ENCODE measurements at places on chromosomes 2 and 18. TPM values are rescaled to one million over a fixed set of nuclear protein-coding genes. Genes with fewer than 3 reads are reported as not detected.
A peak's percentile ranks its signal among the peaks of the same experiment; 100 is the strongest.

DNA sequence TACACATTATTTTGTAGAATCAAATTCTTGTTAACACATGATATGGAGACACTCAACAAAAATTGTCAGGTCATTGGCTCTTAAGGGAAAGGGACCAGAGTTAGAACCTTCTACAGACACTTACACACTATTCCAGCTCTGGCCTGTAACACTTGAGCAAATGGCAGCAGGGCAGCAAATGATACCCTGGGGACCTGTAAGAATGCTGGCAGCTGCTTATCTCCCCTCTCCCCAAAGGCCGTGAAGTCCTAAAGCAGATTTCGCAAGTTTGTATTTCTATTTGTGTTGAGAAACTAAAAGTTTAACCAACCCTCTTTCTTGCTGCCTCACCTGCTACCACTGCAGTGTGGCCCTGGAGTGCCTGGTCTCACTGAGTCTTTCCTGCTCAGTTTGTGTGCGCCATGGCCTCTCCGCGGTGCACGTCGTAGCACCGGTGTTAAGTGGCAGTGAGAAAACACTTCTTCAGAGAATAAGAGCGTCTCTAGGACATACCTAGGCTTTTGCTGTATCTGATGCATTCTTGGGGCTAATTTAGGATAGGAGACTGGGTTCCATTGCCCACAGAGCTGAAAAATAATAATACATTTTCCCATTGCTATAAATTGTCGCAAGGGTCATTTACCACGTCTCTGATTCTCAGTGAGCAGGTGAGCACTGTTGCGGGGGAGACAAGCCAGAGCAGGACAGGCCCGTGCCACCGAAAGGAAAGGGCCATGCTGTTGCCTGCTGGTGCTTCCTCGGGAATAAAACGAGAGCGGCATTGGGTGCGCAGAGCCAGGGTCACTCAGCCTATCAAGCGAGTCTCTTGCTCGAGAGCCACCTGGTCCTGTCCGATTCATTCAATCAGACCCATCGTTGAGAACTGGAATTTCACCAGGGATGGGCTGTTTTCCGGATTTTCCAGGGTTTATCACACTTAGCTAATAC lies 204.9 kb downstream of the PTGR3 start:
- no peaks in the 10 kb centered on the region for H3K4me1 ChIP-seq
- DNase-seq: no peak
- no peak overlapping the region for H3K4me3 ChIP-seq
- H3K27me3 ChIP-seq: no peaks in the 10 kb centered on the region
- H3K36me3 ChIP-seq: no peaks in the 10 kb centered on the region

GRCh38 chr2:189580658-189581353 lies at the start of gene SLC40A1:
Gene SLC40A1 (minus strand): TSS chr2:189580786. CDS start chr2:189580460, 326 bp downstream.
- H3K4me3 ChIP-seq: peak within 1 kb of the TSS; percentile 47
- no peak within 1 kb of the TSS for H3K27ac ChIP-seq
- H3K27me3 ChIP-seq: peaks cover 41% of the 10 kb centered on the region
- DNase-seq: no peak
- peaks cover 5% of the 10 kb centered on the region for H3K36me3 ChIP-seq
- no peaks in the 10 kb centered on the region for H3K4me1 ChIP-seq

DNA sequence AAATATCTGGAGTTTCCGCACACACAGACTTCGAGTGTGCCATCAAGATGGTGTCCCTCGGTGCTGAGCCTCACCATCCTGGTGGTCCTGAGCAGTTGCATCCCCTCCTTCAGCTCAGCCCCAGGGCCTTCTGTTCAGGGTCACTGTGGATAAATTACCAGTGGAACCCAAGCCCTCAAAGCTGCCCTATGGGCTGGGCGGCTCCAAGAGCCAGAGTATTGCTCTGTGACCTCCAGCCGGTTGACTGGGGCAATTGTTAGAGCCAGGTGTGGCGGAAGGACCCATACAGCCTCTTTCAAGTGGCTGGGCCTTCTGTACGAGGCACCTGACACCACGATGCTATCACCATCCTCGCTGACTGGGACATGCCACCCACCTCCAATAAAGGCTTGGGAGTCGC lies 215.5 kb downstream of the GBX2 start:
- no peaks in the 10 kb centered on the region for H3K36me3 ChIP-seq
- no peak overlapping the region for H3K4me3 ChIP-seq
- H3K4me1 ChIP-seq: no peaks in the 10 kb centered on the region
- H3K27ac ChIP-seq: no peak overlapping the region
- no peaks in the 10 kb centered on the region for H3K27me3 ChIP-seq
- DNase-seq: no peak

- DNase-seq: no peak
- no peak overlapping the region for H3K27ac ChIP-seq
- no peaks in the 10 kb centered on the region for H3K36me3 ChIP-seq
- no peaks in the 10 kb centered on the region for H3K27me3 ChIP-seq
These were observed 328.4 kb upstream of the MAP2 start for GRCh38 chr2:209095432-209095831.

DNA sequence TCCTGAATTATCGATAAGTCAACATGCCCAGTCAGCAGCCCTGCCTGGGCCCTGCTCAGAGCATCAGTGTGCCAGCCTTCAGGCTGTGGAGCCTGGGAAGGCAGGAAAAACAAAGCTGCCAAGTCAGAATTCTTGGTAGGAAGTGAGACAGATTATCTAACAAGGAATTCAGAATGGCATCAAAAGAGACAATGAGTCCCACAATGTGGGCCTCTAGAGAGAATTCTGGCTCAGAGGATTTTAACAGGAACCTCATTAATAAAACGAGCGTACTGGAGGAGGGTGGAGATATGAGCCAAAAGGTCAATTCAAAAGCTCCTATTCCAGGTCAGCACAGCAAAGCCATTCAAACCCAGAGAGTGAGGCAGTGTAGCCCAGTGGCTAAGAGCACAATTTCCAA lies 327.6 kb upstream of the MMADHC start:
- no peak overlapping the region for H3K27ac ChIP-seq
- H3K4me1 ChIP-seq: no peaks in the 10 kb centered on the region
- H3K27me3 ChIP-seq: no peaks in the 10 kb centered on the region
- no peak overlapping the region for H3K4me3 ChIP-seq
- DNase-seq: no peak

- H3K36me3 ChIP-seq: 0 out of 2 replicates have a peak, but pooled peaks cover 6% of the 10 kb centered on the region
- H3K4me1 ChIP-seq: peaks cover 25% of the 10 kb centered on the region
- H3K4me3 ChIP-seq: no peak overlapping the region
These were observed 30.1 kb downstream of the HS1BP3 start for GRCh38 chr2:20620696-20621365.

GRCh38 chr18:9810299-9810698 lies 75.5 kb upstream of the TXNDC2 start:
- no peak for DNase-seq
- no peaks in the 10 kb centered on the region for H3K36me3 ChIP-seq
- peaks cover 41% of the 10 kb centered on the region for H3K4me1 ChIP-seq
- no peak overlapping the region for H3K4me3 ChIP-seq
- H3K27me3 ChIP-seq: peaks cover 4% of the 10 kb centered on the region

- H3K4me3 ChIP-seq: no peak overlapping the region
- H3K27me3 ChIP-seq: peaks cover 31% of the 10 kb centered on the region
- no peak overlapping the region for H3K27ac ChIP-seq
- no peaks in the 10 kb centered on the region for H3K4me1 ChIP-seq
- no peak for DNase-seq
These were observed 822 bp downstream of the GDF7 start for GRCh38 chr2:20667531-20668401.

DNA sequence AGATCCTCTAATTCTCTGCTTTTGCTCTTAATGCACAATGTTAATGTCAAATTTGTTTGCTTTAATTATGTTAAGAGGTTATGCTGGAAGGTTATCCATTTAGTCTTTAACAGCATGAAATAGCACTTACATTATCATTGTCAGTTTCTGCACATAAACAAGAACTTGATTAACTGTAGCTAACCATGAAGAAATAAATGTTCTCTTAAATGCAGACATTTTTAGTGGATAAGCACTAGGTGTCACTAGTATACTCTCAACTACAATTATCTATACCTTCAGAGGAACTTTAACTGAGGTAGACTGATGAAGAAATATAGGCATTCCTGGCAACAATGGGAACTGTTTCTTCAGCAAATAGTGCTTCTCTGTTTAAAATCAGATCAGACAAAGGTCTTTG lies 178.8 kb upstream of the CHST9 start:
- no peaks in the 10 kb centered on the region for H3K36me3 ChIP-seq
- no peaks in the 10 kb centered on the region for H3K4me1 ChIP-seq
- H3K27ac ChIP-seq: no peak overlapping the region
- no peak overlapping the region for H3K4me3 ChIP-seq
- DNase-seq: no peak
- no peaks in the 10 kb centered on the region for H3K27me3 ChIP-seq

- H3K4me1 ChIP-seq: peaks cover 29% of the 10 kb centered on the region
- H3K4me3 ChIP-seq: no peak overlapping the region
- no peaks in the 10 kb centered on the region for H3K36me3 ChIP-seq
- no peak for DNase-seq
- H3K27me3 ChIP-seq: no peaks in the 10 kb centered on the region
These were observed 487.3 kb upstream of the NETO1 start for GRCh38 chr18:73355121-73355520.

DNA sequence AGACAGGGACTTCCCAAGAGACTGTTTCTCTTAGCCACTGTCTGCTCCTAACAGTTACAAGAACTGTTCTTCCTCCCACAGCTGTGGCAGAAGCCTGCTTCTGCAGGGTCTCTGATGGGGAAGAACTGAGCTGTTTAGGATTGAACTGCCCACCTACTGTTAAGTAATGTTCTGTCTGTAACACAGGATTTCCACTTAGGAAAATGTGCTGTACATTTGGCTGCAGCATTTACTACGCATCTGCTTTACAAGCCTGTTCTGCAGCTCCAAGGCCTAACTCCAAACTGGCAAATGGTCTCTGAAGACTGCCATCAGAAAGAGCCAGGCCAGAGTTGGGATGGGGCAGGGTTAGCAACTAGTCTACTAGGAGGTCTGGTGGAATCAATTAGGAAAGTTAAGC lies 87.8 kb upstream of the UPP2 start:
- no peaks in the 10 kb centered on the region for H3K36me3 ChIP-seq
- no peak overlapping the region for H3K27ac ChIP-seq
- no peak overlapping the region for H3K4me3 ChIP-seq
- no peak for DNase-seq
- peaks cover 12% of the 10 kb centered on the region for H3K27me3 ChIP-seq
- H3K4me1 ChIP-seq: peaks cover 6% of the 10 kb centered on the region

GRCh38 chr2:232857158-232857563 lies 12.9 kb upstream of the SNORC start:
- H3K27me3 ChIP-seq: peaks cover 3% of the 10 kb centered on the region
- no peak for DNase-seq
- peaks cover 43% of the 10 kb centered on the region for H3K36me3 ChIP-seq
- 0 out of 2 replicates have a peak overlapping the region, but pooled peaks have one; percentile 35 for H3K27ac ChIP-seq
- H3K4me3 ChIP-seq: no peak overlapping the region

DNA sequence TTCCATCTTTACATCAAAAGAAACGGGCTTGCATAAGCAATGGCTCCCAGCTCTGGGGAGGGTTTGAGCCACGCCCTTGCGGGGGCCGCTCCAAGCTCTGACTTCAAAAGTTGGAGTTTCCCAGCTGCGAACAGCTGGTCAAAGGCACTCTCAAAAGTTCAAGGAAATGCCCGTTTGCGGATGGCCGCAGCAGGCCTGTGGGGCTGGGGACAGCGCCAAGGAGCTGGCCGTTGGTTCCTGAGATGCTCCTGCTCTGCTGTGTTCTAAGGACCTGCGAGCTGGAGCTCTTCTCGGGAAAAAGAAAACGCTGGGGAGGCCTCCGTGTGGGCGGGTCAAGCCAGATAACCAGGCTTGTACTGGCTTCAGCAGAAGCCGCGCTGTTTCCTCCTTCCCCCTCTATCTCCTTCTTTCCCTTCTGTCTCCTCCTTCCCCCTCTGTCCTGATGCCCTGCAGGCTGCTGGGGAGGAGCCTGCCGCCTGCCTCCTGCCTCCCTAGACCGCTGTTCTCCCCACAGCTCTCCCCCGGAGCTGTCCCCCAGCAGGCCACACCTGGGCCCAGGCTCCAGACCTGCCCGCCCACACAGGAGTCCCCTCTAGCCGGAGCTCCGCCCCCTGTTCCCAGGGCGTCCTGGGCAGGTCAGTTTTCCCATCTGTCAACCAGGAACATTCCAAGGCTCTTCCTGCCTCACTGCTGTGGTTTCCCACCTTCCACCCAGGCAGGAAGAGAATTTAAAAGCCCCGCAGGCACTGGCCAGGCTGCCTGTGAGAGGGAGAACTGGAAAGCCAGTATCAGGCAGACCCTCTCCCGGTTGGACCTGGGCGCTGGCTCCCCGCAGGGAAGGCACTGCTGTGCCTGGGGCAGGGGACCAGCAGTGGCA lies 14.1 kb downstream of the KLF11 start:
- H3K27ac ChIP-seq: peak overlapping the region; percentile 71
- peaks cover 1% of the 10 kb centered on the region for H3K27me3 ChIP-seq
- H3K4me3 ChIP-seq: peak overlapping the region; percentile 86
- H3K4me1 ChIP-seq: peaks cover 10% of the 10 kb centered on the region
- 0 out of 2 replicates have a peak, but pooled peaks cover 4% of the 10 kb centered on the region for H3K36me3 ChIP-seq

GRCh38 chr2:203972066-203972465 lies 35.5 kb downstream of the ICOS start:
- no peaks in the 10 kb centered on the region for H3K4me1 ChIP-seq
- no peak overlapping the region for H3K4me3 ChIP-seq
- H3K27ac ChIP-seq: no peak overlapping the region

DNA sequence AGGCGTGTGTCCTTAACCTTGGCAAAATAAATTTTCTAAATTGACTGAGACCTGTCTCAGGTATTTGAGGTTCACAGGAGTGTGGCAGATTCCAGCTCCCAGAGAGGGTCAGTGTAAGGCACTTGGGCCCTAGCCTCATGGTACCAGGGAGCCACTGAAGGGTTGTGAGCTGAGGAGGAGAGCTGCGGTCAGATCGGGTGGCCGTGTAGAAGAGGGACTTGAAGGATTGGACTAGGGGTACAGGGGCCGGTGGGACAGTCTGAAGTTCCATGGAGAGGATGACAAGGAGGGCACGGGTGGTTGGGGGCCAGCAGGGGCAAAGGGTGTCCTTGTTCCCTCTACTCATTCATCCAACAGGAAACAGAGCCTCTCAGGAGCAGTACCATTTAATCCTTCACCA lies 327.0 kb upstream of the HS6ST1 start:
- no peak for DNase-seq
- H3K4me1 ChIP-seq: no peaks in the 10 kb centered on the region
- H3K27me3 ChIP-seq: peaks cover 11% of the 10 kb centered on the region
- no peaks in the 10 kb centered on the region for H3K36me3 ChIP-seq
- no peak overlapping the region for H3K27ac ChIP-seq

GRCh38 chr2:59440491-59440890 lies 1113.0 kb downstream of the BCL11A start:
- H3K4me3 ChIP-seq: no peak overlapping the region
- no peaks in the 10 kb centered on the region for H3K27me3 ChIP-seq
- DNase-seq: no peak
- peaks cover under 1% of the 10 kb centered on the region for H3K36me3 ChIP-seq

GRCh38 chr2:72979896-72980295 lies 62.6 kb downstream of the EMX1 start:
- no peak for DNase-seq
- no peak overlapping the region for H3K4me3 ChIP-seq
- peaks cover 25% of the 10 kb centered on the region for H3K4me1 ChIP-seq
- peaks cover 14% of the 10 kb centered on the region for H3K36me3 ChIP-seq
- no peak overlapping the region for H3K27ac ChIP-seq

- H3K4me1 ChIP-seq: peaks cover 48% of the 10 kb centered on the region
- H3K36me3 ChIP-seq: no peaks in the 10 kb centered on the region
- peak overlapping the region; percentile 36 for H3K4me3 ChIP-seq
- no peaks in the 10 kb centered on the region for H3K27me3 ChIP-seq
- peak; percentile 87 for DNase-seq
These were observed 47.7 kb downstream of the OSBPL6 start for GRCh38 chr2:178241844-178242551.

Gene PJVK
- total RNA-seq: 0.81 TPM

Gene ST8SIA3
- not detected for total RNA-seq

Gene ALPG
- total RNA-seq: not detected

Gene BOK
- total RNA-seq: 34.4 TPM

Gene REG3A
- total RNA-seq: not detected

Gene EVX2
- total RNA-seq: not detected

Gene C18orf32
- total RNA-seq: 41.8 TPM

Gene NEMP2
- total RNA-seq: 2.1 TPM

Gene SCN7A
- total RNA-seq: not detected

Gene ANKRD30B
- total RNA-seq: not detected

Gene MOCOS
- 3.1 TPM for total RNA-seq
